ENCODE measurements at places on chromosomes 6 and 20.

GRCh38 chr6:123771126-123771525 is 32.5 kb upstream of the NKAIN2 start:
- DNase-seq = no peak

DNA sequence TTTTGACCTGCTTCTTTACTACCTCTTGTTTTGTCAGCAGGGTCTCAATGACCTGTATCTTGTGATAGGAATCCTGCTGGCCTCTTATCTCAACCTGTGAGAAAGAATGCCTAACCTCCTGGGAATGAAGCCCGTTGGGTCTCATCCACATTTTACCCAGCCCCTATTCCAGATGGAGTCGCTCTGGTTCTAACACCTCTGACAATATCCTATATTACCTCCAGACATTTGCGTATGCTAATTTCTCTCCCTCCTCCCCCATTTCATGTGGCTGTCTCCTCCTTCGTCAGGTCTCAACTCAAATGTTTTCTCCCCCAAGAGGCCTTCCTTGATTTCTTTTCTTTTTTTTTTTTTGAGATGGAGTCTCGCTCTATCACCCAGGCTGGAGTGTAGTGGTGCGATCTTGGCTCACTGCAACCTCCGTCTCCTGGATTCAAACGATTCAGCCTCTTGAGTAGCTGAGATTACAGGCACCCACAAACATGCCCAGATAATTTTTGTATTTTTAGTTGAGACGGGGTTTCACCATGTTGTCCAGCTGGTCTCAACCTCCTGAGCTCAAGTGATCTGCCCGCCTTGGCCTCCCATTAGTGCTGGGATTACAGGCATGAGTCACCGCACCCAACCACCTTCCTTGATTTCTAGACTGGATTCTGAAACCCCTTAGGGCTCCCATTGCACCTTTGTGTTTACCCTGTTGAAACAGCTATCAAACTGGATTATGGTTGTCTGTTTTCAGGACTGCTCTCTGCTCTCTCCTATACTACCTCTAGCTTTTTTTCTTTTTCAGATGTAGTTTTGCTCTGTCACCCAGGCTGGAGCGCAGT is 49.5 kb upstream of the B4GALT5 start:
- DNase-seq = no peak

- DNase-seq = no peak
Measured at GRCh38 chr6:141463237-141463977, 669.3 kb upstream of the GJE1 start.

DNA sequence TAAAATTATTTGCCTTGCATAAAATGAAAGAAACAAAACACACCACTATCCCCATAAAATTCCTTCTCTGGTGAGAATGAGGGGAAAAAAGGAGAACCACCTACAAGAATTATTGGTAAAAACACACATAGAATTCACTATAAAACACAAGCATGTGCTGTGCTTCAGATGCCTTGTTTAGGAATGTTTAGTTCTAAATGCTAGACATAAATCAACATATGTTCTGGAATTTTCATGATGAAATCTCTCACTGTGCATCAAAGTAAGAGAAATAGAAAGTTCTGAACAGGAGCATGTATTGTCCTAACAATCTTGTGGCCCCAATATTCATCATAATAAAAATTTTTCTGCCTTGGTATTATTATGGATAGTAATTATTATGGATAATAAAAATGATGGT is 111.0 kb downstream of the PLCB4 start:
- no peak for DNase-seq

- no peak for DNase-seq
Measured at GRCh38 chr20:3857405-3857804, 10.8 kb downstream of the MAVS start.

DNA sequence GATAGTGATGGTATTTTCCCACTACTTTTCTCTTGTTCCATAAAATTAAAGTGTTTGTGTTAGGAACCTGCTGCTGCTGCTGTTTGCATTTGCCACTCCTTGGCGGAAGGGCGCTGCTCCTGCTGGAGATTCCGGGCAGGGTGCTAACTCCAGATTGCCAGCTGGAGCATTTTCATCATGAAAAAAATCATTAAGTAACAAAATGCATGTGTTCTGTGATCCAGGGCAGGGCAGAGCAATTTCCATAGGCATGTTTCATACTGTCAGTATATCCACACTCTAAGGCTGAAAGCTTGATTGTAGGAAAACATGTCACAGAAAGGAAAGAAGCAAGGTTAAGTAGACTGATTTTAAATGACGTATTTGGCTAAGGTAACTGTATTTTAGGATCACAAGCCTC is 24.0 kb downstream of the PBOV1 start:
- no peak for DNase-seq

DNA sequence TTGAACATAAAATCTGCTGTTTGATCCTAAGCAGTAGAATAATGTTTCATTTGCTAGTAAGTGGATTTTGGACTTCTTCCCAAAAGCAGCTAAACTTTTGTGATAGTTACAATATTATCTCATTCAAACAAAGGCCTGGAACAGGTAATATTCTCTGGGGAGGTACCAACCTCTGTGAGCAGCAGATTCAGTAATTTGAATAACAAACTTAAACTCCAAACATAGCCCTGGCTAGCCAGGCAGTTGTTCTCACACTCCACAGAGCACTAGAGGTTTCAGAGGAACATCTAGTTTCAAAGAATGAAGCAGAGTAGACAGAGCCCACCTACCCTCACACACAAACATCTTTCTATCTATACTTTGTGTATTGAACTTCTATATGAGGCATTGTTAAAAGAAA is 40.9 kb downstream of the LGSN start:
- no peak for DNase-seq

GRCh38 chr6:4637691-4638433 is 138.3 kb upstream of the CDYL start:
- no peak for DNase-seq

DNA sequence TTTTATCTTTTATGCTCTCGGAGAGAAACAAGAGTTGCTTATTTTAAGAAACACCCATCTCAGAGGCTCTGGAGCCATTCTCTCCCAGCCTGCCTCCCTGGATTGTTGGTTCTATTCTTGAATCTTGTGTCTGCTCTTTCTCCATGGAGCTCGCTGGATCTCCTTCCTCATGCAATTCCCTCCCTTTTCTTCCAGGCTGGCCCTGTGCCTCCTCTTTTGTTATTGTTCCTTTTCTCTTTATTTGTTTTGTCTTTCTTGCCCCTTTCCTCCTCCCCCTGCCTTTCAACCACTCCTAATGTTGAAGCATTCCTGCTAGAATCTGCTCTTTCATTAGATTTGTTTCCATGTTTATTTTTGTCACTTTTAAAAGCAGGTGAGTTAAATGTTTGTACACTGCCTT is 76.5 kb downstream of the STMND1 start:
- no peak for DNase-seq

GRCh38 chr6:72890233-72890632 is 268.4 kb downstream of the KCNQ5 start:
- DNase-seq = no peak

GRCh38 chr6:8664070-8664469 is 228.7 kb upstream of the SLC35B3 start:
- no peak for DNase-seq

DNA sequence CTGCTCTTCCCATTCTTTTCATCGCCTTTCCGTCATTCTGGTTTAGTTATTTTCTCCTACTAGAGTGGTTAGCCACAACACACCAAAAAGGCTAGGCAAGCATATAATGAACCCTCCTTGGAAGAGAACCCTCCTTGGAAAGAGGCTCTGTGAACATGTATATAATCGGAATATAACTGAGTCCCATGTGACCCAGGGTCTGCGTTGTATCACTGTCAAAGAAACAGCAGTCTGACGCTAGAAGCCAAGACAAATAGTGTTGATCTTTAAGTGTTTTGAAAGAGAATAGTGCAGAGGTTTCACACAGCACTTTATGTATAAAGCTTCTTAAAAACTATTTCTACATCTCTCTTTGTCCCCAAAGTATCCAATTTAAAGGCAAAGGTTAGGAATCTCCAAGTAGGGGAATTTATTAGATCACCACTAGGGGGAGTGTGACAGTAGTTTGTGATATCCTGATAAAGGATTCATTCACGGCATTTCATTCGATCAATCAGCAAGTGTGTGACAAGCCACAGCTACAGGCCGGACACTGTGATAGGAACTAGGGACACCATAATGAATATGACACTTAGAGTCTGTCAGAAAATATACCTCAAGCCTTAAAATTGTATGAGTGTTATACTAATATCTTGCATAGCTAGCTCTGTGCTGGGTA is 395.3 kb downstream of the CD109 start:
- DNase-seq = peak; percentile 20

- no peak for DNase-seq
Measured at GRCh38 chr20:44209686-44210405, 725 bp downstream of the OSER1 start.

- no peak for DNase-seq
Measured at GRCh38 chr20:49348563-49348962, 70.7 kb upstream of the ZNFX1 start.

DNA sequence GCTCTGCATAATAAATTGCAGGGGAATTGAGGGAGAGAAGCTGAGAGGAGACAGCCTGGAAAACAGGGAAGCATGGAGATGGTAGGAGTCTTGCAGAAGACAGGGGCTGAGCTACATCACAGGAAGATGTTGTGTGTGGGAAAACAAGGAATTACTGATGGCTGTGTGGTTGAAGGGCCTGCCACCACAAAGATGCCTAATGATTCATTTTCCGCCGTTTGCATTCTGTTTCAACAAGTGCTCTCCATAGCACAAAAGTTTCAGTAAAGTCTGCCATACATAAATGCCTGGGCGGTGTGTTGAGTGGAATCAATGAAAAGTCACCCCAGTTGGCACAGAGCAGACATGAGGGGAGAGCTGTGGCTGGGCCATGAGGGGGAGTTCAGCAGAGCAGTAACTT is 5.6 kb upstream of the KLHL31 start:
- no peak for DNase-seq

DNA sequence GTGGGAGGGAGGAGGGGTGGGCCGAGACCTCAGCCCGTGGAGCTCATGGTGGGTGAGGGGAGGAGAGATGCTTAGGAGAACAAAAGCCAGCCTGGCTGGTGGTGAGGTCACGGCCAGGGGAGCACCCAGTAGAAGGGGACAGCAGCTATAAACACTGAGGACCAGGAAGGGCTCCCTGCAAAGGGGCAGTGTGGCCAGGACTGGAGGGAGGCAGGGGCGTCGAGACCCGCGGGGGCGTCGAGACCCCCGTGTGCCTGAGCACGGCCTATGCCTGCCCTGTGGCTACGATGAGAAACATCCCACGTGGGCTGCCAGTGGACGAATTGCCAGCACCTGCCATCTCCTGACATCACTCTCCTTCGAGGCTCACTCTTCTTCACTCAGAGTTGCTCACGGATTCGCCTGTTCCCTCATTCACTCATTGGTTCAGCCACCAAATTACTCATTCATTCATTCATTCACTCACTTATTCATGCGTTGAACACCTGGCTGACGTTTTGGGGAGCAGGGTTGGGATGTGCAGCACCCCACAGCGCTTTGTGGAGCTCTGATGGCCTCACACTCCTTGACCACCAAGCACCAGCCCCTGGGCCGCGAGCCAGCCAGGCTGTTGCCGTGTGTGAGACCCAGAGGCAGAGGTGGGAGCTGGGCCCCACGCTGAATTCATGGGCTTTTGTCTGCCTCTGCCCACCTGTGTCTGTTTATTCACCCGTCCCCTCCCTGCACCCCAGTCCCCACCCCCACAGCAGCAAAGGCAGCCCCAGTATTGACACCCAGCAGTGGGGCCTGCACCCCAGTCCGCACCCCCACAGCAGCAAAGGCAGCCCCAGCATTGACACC is 61.2 kb upstream of the BHLHE23 start:
- DNase-seq = no peak

DNA sequence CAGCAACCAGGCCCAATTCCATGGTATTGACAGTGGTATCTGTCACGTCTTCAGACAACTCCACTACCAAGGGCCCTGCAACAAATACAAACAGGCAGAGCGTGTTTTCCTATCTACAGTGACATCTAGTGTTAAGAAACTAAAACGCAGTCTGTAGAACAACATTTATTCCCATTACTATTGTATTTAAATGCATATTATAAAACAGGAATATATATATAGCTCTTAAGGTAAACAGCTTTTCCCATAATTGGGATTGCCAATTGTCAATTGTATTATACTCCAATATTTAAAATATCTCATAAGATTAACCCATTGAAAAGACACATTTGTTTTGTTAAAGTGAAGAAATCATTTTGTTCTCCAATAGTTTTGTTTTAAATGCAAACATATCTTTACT is 97.2 kb downstream of the KIF16B start:
- DNase-seq = peak; percentile 43

- DNase-seq = peak; percentile 43
Measured at GRCh38 chr20:62787321-62787720, 9.0 kb upstream of the MRGBP start.

DNA sequence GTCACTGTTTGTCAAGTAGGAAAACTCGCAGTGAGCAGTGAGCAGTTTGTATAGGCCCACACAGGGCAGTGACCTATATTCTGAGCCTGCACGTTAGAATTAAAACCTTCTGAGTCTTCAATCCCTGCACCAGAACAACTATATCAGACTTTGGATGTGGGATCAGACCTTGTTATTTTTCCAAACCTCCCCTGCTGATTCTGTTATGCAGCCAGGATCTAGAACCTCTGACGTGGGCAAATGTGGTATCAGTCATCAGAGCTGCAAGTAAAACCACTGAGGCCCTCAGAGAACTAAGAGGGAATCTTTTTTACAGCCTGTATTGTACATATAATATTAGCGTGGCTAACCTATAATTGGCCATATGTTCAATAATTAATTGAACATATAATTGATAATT is 32.0 kb upstream of the AKAP7 start:
- no peak for DNase-seq

All from CD4-positive, alpha-beta T cell treated with Interferon alpha-2 for 1 hour (primary cell).